H4 (cell line): ENCODE measurements at places on chromosomes 1 and 21.

DNA sequence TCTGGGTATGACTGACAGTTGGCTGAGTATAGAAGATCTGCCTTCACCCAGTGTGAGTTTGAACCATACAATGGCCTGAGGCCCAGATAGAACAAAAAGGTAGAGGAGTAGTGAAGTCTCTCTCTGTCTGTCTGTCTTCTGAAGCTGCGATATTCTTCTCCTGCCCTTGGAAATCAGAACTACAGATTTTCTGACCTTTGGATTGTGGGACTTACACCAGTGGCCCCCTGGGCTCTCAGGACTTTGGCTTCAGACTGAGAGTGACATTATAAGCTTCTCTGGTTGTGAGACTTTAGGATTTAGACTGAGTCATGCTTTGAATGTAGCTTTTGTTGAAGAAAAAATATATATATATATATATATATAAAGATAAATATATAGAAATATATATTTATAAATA is 1235.0 kb upstream of the ADGRL4 start:
- DNase-seq, result no peak

DNA sequence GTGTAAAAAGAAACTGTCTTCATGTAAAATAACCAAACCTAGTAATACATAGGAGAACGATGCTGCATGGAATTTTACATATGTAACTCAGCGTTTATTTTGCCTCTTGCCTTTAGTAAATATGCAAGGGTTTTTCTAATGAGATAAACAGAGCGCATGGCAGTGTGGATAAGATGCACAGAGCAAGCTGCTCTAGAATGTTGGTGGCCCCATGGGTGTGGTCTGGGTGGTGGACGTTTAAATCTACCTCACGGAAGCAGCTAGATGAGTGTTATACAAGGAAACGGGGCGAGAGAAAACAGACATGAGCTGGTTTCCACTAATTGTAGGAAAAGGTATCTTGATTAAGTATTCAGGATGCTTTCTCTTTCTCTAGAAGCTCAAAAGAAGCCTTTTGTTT is 205.9 kb downstream of the DSCAM start:
- no peak for DNase-seq

DNA sequence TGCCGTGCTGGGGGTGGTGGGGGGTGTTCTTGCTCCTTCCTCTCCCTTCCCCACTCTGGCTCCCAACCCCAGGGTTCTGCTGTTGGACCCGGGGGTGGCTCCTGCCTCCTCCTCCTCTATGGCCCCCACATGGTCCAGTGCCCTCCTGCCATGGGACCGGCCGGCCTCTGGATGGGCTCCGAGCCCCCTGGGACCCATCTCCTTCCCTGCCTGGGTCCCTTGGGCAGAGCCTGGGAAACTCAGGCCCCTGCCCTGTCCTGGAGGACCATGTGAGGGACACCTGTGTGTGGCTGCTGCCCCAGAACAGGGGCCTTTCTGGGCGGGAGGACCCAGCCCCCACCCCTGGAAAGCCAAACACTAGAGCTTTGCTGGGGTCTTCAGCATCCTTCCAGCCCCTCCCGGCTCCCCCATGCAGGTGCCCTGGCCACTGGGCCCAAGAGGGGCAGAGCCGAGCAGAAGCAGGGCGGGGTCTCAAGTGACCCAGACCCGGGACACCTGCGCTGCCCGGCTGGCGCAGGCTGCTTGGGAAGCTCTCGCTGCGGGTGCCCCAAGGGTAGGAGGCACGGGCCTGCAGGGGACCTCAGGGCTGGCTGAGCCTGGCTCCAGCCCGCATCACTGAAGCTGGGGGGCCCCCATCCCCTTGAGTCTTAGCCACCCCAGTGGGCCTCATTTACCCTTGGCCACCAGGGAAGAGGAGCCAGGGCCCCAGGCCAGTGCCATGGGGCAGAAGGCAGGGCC is 2.5 kb upstream of the FAAP20 start:
- no peak for DNase-seq

DNA sequence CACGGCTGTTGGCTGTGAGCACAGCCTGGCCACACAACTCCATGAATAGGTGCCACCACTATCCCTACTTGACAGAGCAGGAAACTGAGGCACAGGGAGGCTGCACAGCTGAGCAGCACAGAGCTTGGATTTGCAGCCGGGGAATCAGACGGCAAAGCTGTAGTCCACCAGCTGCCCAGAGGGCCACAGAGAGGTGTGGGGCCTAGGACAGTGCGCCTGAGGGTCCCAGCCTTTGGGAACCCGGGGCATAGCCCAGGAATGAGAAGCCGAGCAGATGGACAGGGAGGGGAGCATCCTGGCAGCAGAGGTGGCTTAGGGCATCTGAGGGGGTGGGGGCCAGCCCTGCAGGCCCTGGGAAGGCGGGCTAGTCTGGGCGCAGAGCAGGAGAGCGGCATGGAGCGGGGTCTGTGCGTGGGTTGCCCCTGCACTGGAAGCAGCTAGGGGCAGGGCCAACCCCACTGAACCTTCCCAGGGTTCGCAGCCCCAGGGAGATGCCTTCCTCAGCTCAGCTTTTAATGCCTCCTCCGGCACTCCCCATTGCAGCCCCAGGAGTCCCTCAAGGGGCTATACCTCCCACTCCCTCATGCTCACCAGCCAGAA is 46.2 kb upstream of the COL18A1 start:
- DNase-seq, result no peak

DNA sequence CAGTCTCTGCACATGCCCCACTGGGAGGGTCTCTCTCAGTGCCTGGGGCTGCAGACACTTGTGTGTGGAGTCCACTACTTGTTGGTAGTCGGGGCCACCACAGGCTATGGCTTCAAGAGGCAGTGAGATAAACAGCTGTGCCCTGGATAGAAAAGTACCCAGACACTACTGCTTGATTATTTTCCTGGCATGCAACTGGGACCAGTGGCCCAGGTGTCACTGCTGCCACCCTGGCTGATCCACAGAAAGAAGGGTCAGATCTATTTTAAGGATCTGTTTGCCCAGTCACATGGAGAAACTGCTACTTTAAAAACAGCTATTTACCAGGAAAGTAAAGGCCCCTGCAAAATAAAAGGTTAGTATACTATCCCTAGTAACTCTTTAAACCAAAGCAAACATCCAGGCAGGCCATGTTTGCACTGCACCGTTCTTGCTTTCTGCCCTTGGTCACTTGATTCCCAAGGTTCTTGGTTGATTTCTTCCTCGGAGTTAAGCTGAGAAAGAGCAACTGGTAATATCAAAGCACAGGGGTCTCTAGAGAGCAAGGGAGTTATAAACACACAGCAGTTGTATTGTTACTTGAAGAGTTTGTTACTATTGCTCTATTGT is 99.9 kb downstream of the GLUL start:
- no peak for DNase-seq

GRCh38 chr1:223285452-223285851 is 78.5 kb downstream of the SUSD4 start:
- no peak for DNase-seq

- no peak for DNase-seq
Observed at GRCh38 chr1:22281521-22282363, 138.8 kb upstream of the WNT4 start.

DNA sequence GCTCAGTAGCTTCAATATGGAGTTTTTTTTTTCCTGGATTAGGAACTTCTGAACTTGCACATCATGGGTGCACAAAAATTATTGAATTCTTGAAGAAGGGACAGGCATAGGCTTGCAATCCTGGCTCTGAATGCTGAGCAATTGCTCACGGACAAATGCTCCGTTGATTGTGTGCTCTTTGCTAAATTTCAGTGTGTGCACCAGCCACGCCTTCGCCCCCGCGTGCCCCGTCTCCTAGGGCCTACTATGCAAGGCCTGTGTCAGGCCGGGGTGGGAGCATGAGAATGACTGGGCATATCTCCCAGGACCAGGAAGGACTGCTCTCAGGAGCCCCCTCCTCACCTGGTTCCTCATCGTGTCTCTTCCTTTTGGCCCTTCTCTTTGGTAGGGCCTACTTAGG is 17.4 kb downstream of the IL6R start:
- DNase-seq, result no peak

DNA sequence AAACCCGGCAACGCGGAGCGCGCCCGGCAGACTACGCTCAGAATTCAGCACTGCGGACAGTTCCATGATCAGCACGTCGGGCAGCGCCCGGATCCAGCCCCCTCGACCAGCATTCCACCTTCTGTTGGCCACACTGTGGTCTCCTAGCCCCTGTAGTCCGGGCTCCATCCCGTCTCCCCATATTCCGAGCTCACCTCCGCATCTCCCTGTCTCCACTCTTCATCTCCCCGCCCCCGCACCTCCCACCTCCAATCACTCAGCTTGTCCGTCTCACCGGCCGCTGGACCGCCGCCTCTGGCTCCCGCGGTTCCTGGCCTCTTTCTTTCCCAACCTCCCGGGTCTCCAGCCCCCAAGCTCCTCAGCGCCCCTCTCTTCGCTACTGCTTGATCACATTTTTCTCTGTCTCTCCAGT is 500 bp downstream of the EPHA10 start:
- DNase-seq, result no peak

GRCh38 chr21:28444111-28444510 is 548.6 kb downstream of the LTN1 start:
- DNase-seq, result no peak

- DNase-seq, result no peak
Observed at GRCh38 chr1:47210666-47211065, 20.8 kb upstream of the PDZK1IP1 start.

- DNase-seq, result no peak
Observed at GRCh38 chr1:64766429-64766828, 21.6 kb downstream of the RAVER2 start.
